ENCODE measurements at places on chromosomes 12 and 14.
A peak's percentile ranks its signal among the peaks of the same experiment; 100 is the strongest.

GRCh38 chr12:53078425-53079225 lies 565 bp downstream of the SPRYD3 start:
- H3K27me3 ChIP-seq: no peaks in the 10 kb centered on the region
- ATAC-seq: peak; percentile 51
- H3K27ac ChIP-seq: peak overlapping the region; percentile 95
- peak overlapping the region; percentile 81 for H3K4me3 ChIP-seq
- peaks cover 42% of the 10 kb centered on the region for H3K4me1 ChIP-seq

GRCh38 chr14:99909513-99910064 lies 116.4 kb downstream of the EML1 start:
- no peaks in the 10 kb centered on the region for H3K4me1 ChIP-seq
- H3K36me3 ChIP-seq: no peaks in the 10 kb centered on the region
- no peak overlapping the region for H3K4me3 ChIP-seq

DNA sequence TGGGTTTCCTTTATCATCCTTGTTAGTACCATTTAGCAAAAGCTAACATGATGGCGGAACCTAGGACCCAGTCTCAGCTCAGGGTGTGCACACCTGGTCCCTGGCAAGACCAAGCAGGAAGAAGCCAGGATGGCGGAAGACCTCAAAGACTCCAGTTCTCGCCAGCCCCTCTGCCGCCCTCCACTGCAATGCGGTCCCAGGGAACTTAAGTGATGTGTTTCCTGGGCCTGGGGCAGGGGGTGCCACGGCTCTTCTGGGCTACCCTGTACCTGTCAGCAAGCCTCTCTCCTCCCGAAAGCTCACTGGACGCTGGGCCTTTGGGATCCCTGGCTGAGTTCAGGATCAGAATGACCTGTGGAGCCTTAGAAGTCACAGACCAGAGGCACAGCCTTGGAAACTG lies 71.3 kb downstream of the FBXL14 start:
- H3K36me3 ChIP-seq: no peaks in the 10 kb centered on the region
- ATAC-seq: no peak
- H3K4me3 ChIP-seq: no peak overlapping the region
- peaks cover 11% of the 10 kb centered on the region for H3K4me1 ChIP-seq
- no peak overlapping the region for H3K27ac ChIP-seq
- H3K27me3 ChIP-seq: peaks cover 70% of the 10 kb centered on the region

DNA sequence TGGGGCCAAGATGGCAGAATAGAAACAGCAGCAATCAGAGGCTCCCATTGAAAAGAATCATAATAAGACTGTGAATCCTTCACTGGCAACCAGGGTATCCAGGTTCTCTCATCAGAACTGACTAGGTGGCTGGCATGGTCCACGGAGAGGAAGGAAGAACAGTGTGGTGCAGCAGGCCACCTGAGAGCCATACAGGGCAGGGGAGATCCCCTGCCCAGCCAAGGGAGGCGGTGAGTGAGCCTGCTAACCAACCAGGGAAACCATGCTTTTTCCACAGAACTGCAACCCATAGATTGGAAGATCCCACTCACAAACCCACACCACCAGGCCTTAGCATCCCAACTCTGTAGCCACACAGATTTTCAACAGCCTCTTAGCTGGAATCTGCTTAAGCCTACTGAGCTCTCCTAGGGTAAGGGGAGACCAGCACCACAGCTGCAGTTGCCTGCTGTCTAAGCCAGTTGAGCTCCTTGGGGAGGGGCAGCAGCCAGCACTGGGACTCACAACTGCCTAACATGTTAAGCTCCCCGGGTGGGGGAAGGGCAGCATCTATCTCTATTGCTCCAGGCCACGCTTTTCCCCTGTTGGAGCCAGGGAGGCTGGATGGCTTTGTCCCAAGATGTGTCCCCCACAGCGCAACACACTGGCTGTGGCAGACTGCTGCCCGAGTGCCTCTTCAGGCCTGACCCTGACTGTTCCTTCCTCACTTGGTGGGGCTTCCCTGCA lies 342.6 kb upstream of the CCDC196 start:
- peaks cover 34% of the 10 kb centered on the region for H3K27me3 ChIP-seq
- H3K4me3 ChIP-seq: no peak overlapping the region
- peaks cover 10% of the 10 kb centered on the region for H3K36me3 ChIP-seq
- H3K4me1 ChIP-seq: peaks cover 8% of the 10 kb centered on the region
- ATAC-seq: peak; percentile 68
- H3K27ac ChIP-seq: no peak overlapping the region

- H3K27me3 ChIP-seq: no peaks in the 10 kb centered on the region
- peaks cover 83% of the 10 kb centered on the region for H3K4me1 ChIP-seq
- H3K36me3 ChIP-seq: peaks cover 14% of the 10 kb centered on the region
- no peak for ATAC-seq
- H3K27ac ChIP-seq: peak overlapping the region; percentile 94
Observed at GRCh38 chr12:111409403-111409779, 3.7 kb downstream of the SH2B3 start.

Measured in stimulated activated memory B cell treated with anti-CD40 and anti-IgM and Interleukin-4, amounts not matched to agents 10 μg/mL and 1 μg/mL and 100 μg/mL, for 72 hours (primary cell).